ENCODE measurements at places on chromosomes 16 and 17.

GRCh38 chr16:79164388-79164995, 436.0 kb downstream of the MAF start:
- DNase-seq: no peak

GRCh38 chr16:46662123-46662522, 26.9 kb downstream of the VPS35 start:
- no peak for DNase-seq

DNA sequence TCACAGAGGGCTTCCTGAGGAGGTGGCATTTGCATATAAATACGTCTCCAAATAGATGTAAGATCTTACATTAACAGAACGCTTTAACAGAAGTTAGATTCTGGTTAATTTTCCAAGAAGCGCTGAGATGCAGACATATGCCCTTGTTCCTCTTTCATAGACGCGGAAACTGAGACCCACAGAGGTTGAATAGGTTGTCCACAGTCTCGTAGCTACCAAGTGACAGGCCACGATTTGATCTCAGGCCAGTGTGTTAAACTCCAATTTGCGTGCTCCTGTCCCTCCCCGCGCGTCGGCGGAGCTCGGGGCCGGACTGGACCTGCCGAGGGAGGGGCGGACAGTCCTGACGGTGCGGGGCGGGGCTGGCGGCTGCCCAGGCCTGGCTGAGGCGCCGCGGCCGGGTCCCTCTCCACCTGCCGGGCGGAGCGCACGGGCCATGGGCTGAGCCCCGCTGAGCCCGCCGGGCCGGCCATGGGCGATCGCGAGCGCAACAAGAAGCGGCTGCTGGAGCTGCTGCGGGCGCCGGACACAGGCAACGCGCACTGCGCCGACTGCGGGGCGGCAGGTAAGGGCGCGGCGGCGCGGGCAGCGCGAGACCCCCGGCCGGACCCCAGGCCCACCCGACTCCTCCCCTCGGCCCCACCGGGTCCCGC, at the start of gene ADAP2:
Gene ADAP2 (plus strand): TSS at position 402 of the 653 bp plus-strand sequence. CDS start 70 bp downstream, at position 472.
- no peak for DNase-seq

DNA sequence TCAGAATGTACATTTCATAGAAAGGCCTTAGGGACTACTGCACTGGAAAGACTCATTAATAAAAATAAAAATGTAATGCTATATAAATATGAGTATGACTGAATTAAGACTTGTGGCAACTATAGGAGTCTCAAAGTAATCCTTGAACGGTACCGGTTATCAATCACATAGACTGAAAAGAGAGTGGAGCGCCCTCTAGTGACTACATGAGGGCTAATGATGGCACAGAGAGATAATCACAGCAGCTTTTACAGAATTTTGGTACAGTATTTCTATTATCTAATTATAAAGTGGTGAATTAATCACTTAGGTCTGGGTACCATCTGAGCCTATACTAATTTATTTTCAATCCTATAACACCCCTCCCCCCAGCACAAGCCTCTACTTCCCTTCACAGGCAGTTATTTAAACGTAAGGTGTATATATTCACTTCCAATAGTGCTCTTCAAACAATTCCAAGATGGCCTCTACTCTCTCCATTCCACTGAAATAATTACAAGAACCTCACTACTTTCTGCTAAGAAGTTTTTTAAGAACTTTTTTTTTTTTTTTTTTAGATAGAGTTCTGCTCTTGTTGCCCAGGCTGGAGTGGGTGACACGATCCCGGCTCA, 40.7 kb upstream of the ANKFY1 start:
- DNase-seq: peak; percentile 15

GRCh38 chr16:75580-76501, 2.2 kb upstream of the MPG start:
- peak; percentile 78 for DNase-seq

DNA sequence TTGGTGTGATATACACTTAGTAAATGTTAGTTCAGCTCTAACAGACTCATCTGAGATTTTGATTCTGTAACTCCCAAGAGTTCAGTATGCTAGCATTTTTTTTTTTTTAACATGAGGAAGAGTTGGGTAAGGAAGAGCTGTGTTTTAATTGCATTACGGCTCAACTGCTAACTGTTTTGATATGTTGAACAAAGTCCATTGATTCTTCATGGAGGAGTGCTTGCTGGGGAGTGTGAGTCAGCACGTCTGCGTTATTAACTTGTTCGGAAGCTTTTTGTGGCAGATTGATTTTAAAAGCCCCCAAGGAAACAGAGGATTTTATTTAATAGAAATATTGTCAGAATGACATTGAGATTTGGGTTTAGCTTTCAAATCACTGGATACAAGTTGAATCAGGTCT, 45.8 kb downstream of the PITPNC1 start:
- no peak for DNase-seq

- no peak for DNase-seq
Measured at GRCh38 chr17:68352041-68352440, 60.7 kb downstream of the ARSG start.

GRCh38 chr17:74945543-74945942, 9.8 kb downstream of the OTOP3 start:
- no peak for DNase-seq

DNA sequence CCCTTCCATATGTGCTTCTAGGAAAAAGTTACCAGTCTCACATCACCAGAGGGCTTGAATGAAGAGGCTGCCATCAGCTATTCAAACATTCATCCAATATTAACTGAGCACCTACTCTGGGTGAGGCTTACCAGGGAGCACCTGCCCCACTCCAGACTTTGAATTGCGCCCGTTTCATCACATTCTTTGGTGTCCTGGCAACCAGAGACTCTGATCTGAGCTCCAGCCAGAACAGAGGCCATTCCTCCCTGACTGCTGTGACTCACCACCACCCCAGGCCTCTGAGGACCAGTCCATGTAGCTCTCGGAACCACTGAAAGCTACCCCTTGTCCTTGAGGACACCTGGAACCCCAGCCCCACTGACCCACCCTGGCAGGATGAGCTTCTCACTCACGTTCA, at the start of gene C16orf96:
Gene C16orf96 (plus strand): TSS at position 229 of the 400 bp plus-strand sequence. CDS start 150 bp downstream, at position 379.
- no peak for DNase-seq

- no peak for DNase-seq
Measured at GRCh38 chr16:75152635-75153034, 4.3 kb downstream of the ZFP1 start.

DNA sequence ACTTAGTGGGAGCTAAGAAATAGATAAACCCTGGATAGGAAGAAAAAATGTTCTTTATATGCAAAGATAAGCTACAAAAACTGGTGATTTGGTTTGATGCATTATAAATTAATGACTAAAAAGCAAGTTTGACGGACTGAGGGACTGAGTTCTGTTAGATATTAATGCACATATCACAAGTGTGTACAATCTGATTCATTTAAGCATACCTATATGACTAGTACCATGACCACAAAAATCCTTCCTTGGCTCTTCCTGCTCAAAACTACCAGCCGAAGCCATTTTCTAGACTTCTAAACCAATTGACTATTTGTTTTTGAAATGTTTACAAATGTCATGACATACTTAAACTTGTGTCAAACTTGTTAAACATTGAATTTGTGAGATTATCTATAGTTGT, 374.5 kb upstream of the MON1B start:
- no peak for DNase-seq

DNA sequence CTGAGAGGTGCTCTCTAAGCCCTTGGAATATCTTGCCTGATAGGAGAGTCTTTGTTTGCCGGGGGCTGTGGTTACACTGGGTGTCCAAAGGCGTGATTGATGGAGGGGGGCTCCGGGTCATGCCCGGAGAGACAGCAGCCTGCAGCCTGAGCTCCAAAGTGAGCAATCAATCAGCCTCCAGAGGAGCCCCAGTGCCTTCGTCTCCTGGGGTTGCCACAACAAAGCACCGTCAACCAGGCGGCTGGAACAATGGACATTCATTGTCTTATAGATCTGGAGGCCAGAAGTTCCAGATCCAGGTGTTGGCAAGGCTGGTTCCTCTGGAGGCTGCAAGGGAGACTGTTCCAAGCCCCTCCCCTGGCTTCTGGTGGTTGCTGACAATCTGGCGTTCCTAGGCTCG, 24.0 kb upstream of the GINS2 start:
- DNase-seq: no peak

- DNase-seq: no peak
Measured at GRCh38 chr17:56244268-56244890, 91.1 kb downstream of the ANKFN1 start.

GRCh38 chr17:47810200-47810821, 11.3 kb downstream of the OSBPL7 start:
- peak; percentile 60 for DNase-seq

DNA sequence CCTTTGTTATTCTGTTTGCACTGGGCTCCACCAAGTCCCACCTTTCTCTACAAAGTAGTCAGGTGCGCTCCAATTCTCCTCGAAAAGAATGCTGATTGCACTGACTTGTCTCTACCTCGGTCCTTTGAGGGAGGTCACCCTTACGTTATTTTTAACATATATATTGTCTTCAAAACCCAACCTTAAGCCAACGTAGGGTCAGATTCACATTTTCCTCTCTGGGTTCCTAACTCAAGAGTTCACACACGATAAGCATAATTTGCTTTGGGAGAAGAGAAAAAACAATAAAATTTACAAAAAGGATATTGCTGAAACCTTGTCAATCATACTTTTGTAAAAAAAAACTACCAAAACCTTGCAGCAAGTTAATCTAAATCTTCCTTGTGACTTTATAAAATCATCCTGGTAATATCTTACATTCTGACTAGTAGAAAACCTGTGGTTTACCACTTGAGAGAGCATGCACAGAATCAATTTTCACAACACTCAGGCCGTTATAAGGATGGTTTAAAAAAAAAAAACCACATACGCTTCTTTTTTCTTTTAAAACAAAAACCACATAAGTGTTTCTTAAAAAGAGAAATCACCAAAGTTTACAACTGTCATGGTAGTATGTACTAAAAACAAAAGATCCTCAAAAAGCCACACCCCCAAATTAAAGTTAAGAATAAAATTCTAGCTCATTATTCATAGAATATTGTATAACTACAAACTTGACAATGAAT, 72.2 kb upstream of the TRAP1 start:
- DNase-seq: no peak

DNA sequence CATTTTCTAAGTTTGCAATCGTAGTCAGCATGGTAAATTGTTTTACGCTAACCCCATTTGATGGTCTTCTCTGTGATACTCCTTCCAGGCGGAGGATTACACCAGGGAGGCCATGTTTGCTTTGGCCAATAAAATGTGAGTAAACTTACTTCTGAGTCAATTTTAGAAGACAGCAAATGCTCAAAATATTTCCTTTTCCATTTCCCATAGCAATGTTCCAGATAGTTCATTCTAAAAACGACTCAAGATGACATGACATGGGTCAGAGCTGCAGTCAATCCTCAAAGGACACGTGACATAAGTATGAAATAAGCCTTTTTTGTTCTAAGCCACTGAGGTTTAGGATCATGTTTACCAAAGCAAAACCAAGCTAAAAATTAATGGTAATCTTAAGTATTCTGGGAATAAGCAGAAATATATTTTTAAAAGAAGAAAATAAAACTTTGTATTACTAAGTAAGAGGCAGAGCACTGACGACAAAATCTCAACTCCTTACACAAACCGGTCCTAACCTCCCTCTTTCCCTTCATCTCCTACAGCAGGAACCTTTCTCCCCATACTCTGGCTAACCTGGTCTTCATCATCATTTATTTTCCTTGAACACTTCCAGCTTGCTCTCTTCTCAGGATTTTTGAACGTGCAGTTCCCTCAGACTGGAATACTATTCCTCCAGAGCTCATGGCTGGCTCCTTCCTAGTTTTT, 266.2 kb downstream of the CEP112 start:
- DNase-seq: no peak

GRCh38 chr16:67703626-67704025, 15.5 kb downstream of the GFOD2 start:
- DNase-seq: no peak

GRCh38 chr17:393806-394717, 41.5 kb upstream of the RPH3AL start:
- DNase-seq: no peak

DNA sequence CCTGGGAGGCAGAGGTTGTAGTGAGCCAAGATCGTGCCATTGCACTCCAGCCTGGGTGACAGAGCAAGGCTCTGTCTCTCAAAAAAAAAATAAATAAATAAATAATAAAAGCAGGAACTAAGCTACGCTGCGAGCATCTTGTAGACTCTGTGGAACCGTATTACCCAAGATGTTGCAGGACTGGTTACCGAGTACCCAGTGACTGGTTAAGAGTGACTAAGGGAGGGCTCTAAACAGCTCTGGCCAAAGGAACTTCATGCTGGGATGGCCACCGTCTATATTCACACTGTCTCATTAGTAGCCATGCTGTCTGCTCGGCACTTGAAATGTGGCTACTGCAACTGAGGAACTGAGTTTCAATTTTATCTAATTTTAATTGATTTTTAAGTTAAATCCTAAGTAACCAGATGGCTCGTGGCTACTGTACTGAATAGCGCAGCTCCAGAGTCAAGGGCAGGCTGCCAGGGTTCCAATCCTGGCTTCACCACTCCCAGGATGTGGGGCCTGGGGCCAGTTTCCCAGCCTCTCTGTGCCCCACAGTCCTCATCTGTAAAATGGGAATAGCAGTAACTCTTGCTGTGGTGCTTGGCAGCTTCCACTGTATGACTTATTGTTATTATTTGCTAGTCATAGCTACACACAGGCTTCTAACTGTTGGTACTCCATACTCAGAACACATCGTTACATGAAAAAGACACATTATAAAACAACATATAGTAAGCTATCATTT, 3.0 kb downstream of the NTAN1 start:
- no peak for DNase-seq

- no peak for DNase-seq
Measured at GRCh38 chr17:73914536-73915274, 270.5 kb upstream of the SDK2 start.

DNA sequence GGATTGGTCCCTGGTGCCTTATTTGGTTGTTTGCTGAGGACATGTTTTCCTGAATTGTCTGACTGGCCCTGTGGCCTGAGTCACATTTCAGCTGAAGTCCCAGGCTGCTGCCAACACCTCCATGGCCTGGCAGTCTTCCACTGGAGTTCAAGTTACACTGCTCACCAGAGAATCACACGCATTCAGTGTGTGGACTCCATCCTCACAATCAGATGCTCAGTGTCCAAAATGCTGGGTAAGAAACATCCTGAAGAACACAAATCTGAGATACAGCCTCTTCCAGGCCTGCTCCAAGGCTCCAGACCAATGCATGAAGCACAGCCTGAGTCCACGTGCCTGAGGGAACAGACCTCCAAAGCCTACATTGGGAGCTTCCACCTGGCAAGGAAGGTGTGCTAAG, 19.2 kb downstream of the CD300LB start:
- DNase-seq: no peak

DNA sequence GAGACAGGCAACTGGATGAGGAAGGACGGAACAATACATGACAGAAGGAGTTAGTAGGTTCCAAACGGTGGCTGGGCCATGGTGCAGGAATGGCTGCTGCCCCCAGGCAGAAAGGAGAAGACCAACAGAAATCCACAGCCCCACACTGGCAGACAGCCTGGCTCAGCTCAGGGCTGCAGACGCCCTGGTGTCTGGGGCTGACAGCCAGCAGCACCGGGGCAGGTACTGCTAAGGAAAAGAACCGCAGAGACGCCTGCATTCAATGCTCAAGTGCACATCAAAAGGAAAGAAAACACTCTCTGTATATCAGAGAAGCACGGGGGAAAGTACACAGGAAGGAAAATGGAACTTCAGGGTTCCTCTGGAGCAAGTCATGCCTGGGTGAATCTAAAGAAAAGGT, 53.4 kb downstream of the GAS7 start:
- DNase-seq: no peak

- no peak for DNase-seq
Measured at GRCh38 chr16:4628283-4628682, 3.7 kb downstream of the MGRN1 start.

GRCh38 chr17:57570724-57571344, 174.3 kb downstream of the CCDC182 start:
- DNase-seq: no peak

GRCh38 chr16:24075931-24076716, 180.0 kb upstream of the CACNG3 start:
- DNase-seq: no peak

GRCh38 chr17:33241390-33241789, 51.7 kb downstream of the ASIC2 start:
- no peak for DNase-seq
